Skin of body (tissue), 3 donors: ENCODE measurements at places on chromosomes 11 and 22. TPM values are rescaled to one million over a fixed set of nuclear protein-coding genes. Genes with fewer than 3 reads are reported as not detected.

The MS4A15 gene
- total RNA-seq: not detected

The TMEM86A gene
- 4.0 TPM for total RNA-seq

The PDE3B gene
- 16.1 TPM for total RNA-seq

GRCh38 chr22:40001800-40002577 lies 7.2 kb downstream of the FAM83F start:
- DNase-seq: peak; percentile 57

DNA sequence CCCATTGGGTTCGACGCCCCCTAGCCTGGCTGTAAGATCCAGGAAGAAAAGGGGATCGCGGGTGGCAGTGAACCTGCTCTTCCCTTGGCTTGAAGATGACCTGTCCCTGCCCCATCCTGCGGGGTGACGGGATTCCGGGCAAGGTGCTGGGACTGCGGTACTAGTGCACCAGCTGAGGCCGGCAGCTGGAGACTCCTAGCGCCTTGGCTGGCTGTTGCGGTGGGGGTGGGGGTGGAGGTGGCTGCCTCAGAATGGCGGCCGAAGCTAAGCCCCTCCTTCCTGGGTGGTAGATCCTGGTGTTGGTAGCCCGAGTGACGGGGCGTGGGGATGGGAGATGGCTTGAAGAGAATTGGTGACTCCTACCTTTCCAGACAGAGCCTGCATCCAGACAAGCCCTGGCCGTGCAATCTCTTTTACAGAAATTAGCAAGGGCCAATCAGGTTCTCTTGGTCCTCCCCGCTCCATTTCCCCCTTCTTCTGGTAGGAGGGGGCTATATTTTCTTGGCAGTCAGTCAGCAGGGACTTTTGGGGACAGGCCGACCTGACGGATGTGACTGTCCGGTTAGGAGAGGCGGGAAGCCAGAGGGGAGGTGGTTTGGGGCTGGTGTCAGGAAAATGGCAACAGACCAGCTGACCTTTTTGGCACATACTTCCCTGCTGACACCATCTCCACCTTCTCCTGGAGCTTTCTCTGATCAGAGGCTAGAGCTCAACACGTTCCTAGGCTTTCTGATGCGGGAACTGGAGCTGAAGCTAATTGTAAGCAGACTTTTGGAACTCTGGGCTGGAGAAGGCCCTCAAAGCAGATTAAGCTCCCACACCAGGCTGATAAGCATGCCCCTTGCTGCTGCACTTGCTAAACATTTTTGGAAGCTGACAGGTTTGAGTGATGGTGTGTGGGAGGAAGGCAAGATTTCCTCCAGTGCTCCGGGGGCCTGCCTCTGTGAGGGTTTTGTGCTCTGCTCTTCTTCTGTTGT lies 2.0 kb downstream of the NAV2 start:
- DNase-seq: no peak

- no peak for DNase-seq
These were observed 5.7 kb downstream of the CHADL start for GRCh38 chr22:41234815-41235695.

DNA sequence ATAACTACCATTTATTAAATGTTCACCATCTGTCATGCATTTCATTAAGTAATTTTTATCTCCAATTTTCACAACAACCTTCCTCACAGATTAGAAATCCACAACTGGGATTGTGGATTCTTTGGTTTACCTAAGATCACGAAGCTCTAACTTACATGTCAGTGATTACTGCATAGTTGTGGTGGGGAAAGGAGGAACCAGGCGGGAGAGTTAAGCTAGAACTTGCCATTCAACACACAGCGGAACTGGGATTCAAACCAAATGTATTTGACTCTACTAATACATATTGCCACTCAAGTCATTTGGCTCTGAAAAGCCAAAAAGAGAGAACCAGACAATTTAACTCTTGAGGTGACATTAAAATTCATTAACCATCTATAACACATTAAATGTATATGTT lies 10.4 kb upstream of the LAYN start:
- DNase-seq: no peak

GRCh38 chr11:46889689-46890475 lies 28.5 kb downstream of the LRP4 start:
- DNase-seq: peak; percentile 80

DNA sequence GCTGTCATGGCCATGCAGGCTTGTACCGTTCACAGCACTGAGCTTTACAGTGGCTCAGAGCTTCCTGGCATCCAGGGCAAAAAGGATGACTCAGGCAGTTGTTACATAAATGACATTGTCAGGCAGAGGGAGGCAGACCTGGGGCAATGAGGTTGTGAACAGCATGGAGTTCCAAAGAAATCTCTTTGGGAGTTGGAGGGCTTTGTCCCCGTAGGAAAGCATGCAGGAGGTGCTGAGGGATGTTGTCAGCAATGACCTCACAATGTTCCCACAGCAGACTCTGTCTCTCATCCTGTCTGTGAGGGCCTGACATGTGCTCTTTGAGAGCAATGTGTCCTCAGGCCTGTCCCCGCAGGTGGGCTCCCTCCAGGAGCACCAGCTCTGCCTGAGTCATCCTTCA lies 25.9 kb upstream of the PDE2A start:
- no peak for DNase-seq

GRCh38 chr22:26547426-26547825 lies 35.2 kb upstream of the TFIP11 start:
- no peak for DNase-seq
